Stimulated activated CD4-positive, alpha-beta T cell treated with anti-CD3 and anti-CD28 coated beads, Interleukin-1b, Interleukin-23, amount 100 ng/mL, for 48 hours (primary cell): ENCODE measurements at places on chromosomes 16 and 17.

GRCh38 chr17:73508057-73508930 is 136.0 kb downstream of the SDK2 start:
- DNase-seq, result no peak

DNA sequence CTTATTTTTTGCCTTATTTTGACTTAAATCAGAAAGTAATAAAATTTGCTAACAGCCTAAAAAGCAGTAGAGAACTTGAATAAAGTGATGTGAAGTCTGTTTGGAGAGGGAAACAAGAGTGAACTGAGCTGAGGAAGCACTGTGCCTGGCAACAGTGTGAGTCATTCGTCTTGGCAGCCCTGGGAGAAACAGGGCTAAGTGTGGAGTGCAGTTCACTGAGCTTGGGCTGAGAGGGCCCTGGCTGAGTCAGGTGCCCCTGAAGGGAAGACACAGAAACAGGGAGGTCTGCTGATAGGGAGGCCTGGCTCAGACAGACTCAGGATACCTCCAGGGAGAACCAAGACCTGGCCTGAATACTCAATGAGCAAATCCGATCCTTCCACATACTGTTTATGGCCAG is 132.1 kb downstream of the HS3ST4 start:
- DNase-seq, result no peak

DNA sequence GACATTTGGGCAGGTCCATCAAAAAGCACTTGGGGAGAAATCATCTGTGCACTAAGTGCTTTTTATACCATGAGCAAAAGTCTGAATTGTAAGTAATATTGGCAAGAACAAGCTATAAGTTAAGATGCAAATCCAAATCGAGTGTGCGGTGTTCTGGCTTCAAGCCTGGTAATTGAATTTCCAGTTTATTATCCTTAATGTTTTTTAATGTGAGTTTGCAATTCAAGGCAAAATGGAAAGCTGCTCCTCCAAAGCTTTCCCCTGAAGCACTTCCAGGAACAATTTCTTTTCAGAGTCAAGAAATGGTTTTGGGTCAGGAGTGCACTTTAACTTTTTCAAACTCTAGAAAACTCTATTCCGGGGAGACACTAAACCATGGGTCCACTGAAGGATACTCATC is 445.7 kb downstream of the TOX3 start:
- DNase-seq, result no peak

DNA sequence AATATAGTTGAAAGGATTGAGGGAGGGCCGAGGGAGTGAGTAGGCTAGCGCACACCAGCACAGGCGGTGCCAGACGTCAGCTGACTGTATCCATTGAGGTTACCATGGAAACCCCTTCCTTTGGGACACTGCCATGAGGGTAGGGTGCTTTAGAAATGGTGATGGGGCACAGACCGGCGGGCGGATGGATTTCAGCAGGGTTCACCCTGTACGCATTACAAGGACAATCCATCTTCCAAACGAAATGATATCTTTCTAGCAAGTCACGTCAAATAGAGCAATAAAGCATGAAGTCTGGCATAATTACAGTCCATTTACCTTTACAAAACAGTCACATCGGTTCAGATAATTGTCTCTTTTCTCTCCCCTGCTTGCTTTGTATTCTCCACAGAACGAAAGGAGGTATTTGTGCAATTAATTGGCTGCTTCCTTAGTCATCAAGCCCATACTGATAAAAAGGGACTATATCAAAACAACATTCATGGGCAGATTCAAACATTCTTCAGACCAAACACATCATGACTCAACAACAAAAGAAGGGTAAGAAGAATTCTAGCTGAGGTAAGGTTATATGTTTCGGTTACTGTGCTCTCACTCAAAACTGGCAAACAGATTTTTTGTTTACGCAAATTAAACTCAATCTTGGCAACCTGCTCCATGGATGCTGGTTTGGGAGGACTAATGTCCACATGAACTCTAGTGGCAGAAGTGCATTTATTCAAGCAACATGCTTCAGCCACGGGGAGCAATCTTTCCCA is 140.6 kb downstream of the CDK5R1 start:
- DNase-seq, result no peak

- no peak for DNase-seq
These were observed 28.2 kb upstream of the ACSF3 start for GRCh38 chr16:89065458-89065822.
